Activated CD4-positive, alpha-beta T cell treated with anti-CD3 and anti-CD28 coated beads, Interleukin-2, amount 10 ng/mL, durations not matched to agents 7 days and 5 days (primary cell): ENCODE measurements at places on chromosomes 7 and 10. TPM values are rescaled to one million over a fixed set of nuclear protein-coding genes. Genes with fewer than 3 reads are reported as not detected.

Gene ADAM12
- 0.45 TPM for total RNA-seq

Gene KCNIP2
- total RNA-seq: 4.5 TPM

DNA sequence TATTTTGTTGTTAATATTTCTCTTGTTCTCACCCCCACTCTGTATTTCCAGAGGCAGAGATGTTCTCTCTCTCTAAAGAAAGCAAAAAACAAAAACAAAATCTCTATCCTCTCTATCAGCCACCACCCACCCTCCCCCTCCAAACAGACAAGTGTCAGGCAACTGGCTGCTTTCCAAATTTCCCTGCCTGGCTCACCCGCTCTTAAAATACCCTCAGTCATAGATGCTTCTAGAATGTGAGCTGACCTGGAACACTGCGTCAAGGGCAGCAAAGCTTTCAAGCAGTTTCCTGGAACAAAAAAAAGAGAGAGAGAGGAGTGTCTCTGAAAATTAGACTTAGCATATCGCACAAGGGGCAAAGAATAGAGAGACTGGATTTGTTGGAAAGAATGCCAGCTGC is 341.0 kb upstream of the ZMIZ1 start:
- no peak overlapping the region for H3K4me3 ChIP-seq
- no peaks in the 10 kb centered on the region for H3K4me1 ChIP-seq
- DNase-seq: no peak
- no peak overlapping the region for H3K27ac ChIP-seq
- H3K27me3 ChIP-seq: peaks cover 19% of the 10 kb centered on the region
- no peaks in the 10 kb centered on the region for H3K36me3 ChIP-seq

Gene ADAM22
- 0.96 TPM for total RNA-seq

DNA sequence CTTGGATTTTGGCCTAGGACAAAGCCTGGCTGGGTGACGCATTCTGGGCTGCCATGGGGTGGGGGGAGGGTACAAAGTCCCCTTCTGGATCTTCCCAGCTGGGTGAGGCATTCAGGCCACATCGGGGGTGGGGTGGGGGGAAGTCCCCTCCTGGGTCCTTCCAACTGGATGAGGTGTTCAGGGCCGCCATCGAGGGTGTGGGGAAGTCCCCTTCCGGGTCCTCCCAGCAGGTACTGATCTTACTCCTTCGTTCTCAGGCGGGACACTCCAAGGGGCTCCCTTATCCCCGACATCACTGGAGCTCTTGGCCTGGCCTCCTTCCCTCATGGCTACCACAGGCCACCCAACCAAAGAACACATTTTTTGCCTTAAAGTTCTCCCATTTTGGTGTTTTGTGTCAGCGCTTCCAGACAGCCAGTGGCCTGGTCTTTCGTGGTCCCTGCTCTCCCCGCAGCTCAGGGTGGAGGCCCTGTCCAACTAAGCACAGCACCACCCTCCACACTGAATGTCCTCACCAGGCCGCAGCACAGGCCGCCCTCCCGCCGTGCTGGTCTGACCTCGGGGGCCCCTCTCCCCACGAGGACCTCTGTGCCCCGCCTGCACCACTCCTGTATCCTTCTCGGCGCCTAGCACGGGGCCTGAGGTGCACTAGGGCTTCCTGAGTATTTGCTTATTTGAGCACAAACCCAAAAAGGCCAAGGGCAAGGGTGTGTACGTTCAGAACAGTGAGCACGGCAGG is 38.5 kb downstream of the EN2 start:
- no peak for DNase-seq
- H3K36me3 ChIP-seq: no peaks in the 10 kb centered on the region
- peaks cover 41% of the 10 kb centered on the region for H3K27me3 ChIP-seq
- peaks cover 3% of the 10 kb centered on the region for H3K4me1 ChIP-seq
- H3K27ac ChIP-seq: no peak overlapping the region
- no peak overlapping the region for H3K4me3 ChIP-seq

- no peaks in the 10 kb centered on the region for H3K4me1 ChIP-seq
- no peak overlapping the region for H3K27ac ChIP-seq
- H3K27me3 ChIP-seq: no peaks in the 10 kb centered on the region
- H3K36me3 ChIP-seq: no peaks in the 10 kb centered on the region
- H3K4me3 ChIP-seq: no peak overlapping the region
Measured at GRCh38 chr10:107666214-107666613, 501.7 kb upstream of the SORCS1 start.

- H3K36me3 ChIP-seq: no peaks in the 10 kb centered on the region
- DNase-seq: no peak
- peaks cover 4% of the 10 kb centered on the region for H3K27me3 ChIP-seq
- no peak overlapping the region for H3K4me3 ChIP-seq
Measured at GRCh38 chr10:71128311-71128980, 83.9 kb upstream of the UNC5B start.

DNA sequence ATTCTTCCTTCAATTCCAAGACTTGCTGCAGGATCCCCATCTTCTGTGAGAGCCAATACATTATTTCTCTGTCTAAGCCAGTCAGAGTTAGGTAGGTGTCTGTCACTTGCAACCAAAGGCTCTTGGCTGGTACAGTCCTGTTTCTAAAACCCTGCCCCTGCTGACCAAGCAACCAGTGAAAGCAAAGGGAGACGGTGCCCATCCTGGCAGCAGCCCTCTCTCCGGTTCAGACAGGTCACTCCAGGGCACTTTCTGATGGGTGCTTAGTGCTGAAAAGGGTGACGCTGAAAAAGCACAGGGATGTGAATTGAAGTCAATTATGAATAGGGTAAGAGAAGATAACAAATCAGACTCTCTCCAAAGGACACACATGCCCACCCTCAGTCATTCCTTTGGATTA is 37.5 kb downstream of the SPOCK2 start:
- no peak for DNase-seq
- H3K36me3 ChIP-seq: no peaks in the 10 kb centered on the region
- H3K4me3 ChIP-seq: no peak overlapping the region
- H3K4me1 ChIP-seq: peaks cover 11% of the 10 kb centered on the region
- no peaks in the 10 kb centered on the region for H3K27me3 ChIP-seq

DNA sequence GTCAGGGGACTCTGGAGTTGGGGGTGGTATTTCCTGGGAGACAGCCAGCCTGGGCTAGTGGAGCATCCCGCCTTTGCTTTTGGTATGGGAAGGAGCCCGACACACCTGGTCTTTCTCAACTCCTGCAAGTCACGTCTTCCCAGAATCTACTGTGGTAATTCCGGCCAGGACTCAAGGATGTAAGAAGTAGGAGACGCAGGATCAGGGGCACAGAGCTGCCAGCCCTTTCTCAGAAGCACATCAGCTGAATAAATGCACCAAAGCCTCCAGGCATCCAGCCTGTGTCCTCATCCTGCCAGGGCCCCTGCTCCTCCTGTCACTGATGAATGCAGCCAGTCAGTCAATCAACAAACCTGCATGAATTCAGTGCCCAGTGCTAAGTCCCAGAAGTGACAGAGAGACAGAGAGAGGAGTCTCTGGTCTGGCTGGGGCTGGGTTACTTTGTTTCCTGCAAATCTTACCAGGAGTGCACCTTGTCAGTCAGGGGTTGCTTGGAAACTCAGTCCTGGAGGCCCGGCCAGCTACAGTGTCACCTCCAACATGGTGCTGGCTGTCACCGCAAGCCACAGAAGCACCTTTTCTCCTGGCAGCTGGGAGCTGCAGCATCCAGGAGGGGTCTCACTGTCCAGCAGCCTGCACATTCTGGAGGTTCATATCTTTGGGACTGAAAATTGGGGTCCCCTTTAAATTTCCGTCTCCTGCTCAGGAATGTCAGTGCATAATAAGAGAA is 101.8 kb downstream of the PTPRE start:
- peaks cover 8% of the 10 kb centered on the region for H3K4me1 ChIP-seq
- no peaks in the 10 kb centered on the region for H3K36me3 ChIP-seq
- DNase-seq: no peak
- no peak overlapping the region for H3K4me3 ChIP-seq

GRCh38 chr7:155752756-155753445 is 59.4 kb downstream of the SHH start:
- peaks cover 50% of the 10 kb centered on the region for H3K4me1 ChIP-seq
- peaks cover 41% of the 10 kb centered on the region for H3K36me3 ChIP-seq
- no peak overlapping the region for H3K4me3 ChIP-seq
- H3K27ac ChIP-seq: no peak overlapping the region
- H3K27me3 ChIP-seq: no peaks in the 10 kb centered on the region

DNA sequence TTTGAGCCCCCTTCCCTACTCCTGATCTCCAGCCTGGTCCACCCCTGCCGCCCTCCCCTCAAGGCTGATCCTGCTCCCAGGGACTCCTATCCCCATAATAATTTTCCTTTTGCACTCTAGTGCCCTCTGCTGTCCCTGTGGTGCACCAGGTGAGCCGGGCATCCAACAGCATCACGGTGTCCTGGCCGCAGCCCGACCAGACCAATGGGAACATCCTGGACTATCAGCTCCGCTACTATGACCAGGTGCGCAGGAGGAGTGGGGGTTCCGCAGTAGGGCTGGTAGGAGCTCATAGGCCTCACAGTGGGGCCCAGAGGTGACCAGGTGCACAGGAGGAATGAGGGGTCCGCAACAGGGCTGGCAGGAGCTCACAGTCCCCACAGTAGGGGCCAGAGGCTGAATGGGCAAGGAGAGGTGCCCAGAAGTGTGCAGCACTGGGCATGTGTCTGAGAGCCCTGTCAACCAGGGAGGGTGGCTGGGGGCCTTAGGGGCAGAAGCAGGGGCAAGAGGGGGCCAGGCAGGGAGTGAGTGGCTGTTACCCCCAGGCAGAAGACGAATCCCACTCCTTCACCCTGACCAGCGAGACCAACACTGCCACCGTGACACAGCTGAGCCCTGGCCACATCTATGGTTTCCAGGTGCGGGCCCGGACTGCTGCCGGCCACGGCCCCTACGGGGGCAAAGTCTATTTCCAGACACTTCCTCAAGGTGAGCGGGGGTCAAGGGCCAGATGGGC is 11.7 kb downstream of the EPHB6 start:
- H3K27ac ChIP-seq: peak overlapping the region; percentile 60
- H3K4me1 ChIP-seq: peaks cover 6% of the 10 kb centered on the region
- no peak for DNase-seq
- H3K27me3 ChIP-seq: no peaks in the 10 kb centered on the region

DNA sequence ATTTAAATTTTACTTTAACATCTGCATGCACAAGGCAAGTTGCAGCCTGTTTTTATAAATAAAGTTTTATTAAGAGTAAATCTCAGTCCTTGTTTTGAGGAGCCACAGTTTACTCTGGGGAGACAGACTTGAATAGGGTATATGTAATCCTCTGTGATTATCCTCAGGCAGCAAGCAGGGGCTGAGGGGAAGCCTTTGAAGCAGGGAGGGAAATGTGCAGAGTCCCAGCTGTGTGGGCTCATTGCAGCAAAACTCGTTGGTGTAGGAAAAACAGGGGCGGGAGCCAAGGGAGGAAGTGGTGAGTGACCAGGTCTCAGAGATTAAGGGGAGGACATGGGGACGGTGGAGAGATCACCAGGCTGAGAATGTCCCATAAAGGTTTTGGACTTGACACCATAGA is 34.3 kb upstream of the SMC3 start:
- DNase-seq: no peak
- H3K27ac ChIP-seq: no peak overlapping the region
- peaks cover 3% of the 10 kb centered on the region for H3K27me3 ChIP-seq
- H3K36me3 ChIP-seq: no peaks in the 10 kb centered on the region
- peaks cover 61% of the 10 kb centered on the region for H3K4me1 ChIP-seq
- no peak overlapping the region for H3K4me3 ChIP-seq

GRCh38 chr7:148289630-148290029 is 300.9 kb upstream of the C7orf33 start:
- no peak overlapping the region for H3K27ac ChIP-seq
- H3K4me3 ChIP-seq: no peak overlapping the region
- peaks cover 9% of the 10 kb centered on the region for H3K27me3 ChIP-seq
- no peaks in the 10 kb centered on the region for H3K36me3 ChIP-seq
